ENCODE measurements at places on chromosomes 16 and 17.
A peak's percentile ranks its signal among the peaks of the same experiment; 100 is the strongest.

- DNase-seq, result peak; percentile 60
Observed at GRCh38 chr17:75077496-75078283, 10.1 kb upstream of the SLC16A5 start.

GRCh38 chr16:81779536-81780320 is 637 bp downstream of the PLCG2 start:
- DNase-seq, result peak; percentile 62

- DNase-seq, result no peak
Observed at GRCh38 chr16:24124291-24124690, 131.8 kb upstream of the CACNG3 start.

- DNase-seq, result no peak
Observed at GRCh38 chr17:57166803-57167202, 81.8 kb downstream of the AKAP1 start.

DNA sequence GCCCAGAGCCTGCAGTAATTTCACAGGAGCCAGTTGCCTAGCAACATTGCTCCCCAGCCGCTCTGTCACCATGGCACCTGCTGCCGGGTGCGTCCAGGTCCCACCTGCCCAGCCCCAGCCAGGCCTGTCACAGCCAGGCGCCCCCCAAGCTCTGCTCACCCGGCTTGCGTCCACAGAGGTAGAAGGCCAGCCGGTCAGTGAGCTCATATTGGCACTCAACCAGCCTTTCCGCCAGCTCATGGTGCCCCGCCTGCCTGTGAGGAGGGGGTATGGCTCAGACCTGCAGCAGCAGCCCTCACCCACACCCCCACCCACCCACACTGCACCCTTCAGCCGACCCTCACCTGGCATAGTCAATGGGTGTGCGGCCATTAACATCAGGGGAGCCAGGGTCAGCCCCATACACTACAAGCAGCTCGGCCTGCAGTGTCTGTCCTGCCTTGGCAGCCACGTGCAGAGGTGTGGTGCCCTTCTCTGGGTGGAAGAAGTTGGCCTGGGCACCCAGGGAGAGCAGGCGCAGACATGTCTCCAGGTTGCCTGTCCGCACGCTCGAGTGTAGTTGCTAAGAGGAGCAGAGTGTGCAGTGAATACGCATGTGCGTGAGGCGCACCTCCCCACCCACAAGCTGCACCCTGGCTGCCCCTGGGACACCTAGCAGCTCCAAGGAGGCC is 7.7 kb downstream of the GIT1 start:
- no peak for DNase-seq

GRCh38 chr17:39782980-39783379 is 45.2 kb downstream of the GRB7 start:
- no peak for DNase-seq

All from inflammatory macrophage treated with lipopolysaccharide for 4 hours (primary cell).